ENCODE measurements at places on chromosomes 7 and 10.

DNA sequence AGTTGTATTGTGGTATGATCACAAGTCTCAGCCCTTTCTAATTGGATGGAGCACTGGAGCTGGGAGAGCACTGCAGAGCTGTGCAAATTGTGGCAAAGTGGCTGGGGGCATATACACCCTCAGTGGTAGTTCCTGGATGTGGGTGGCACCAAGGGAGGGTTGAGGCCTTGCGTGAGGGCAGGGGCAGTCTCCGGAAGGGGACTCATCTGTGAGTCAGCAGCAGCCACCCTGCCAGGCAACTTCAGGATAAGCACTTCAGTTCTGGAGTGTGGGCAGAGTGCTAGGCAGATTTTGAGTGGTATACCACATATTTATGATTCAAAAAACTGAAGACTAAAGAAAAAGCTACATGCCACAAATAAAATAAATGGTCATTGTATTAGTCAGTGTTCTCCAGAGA lies 210.5 kb downstream of the ETV1 start:
- no peak for DNase-seq

DNA sequence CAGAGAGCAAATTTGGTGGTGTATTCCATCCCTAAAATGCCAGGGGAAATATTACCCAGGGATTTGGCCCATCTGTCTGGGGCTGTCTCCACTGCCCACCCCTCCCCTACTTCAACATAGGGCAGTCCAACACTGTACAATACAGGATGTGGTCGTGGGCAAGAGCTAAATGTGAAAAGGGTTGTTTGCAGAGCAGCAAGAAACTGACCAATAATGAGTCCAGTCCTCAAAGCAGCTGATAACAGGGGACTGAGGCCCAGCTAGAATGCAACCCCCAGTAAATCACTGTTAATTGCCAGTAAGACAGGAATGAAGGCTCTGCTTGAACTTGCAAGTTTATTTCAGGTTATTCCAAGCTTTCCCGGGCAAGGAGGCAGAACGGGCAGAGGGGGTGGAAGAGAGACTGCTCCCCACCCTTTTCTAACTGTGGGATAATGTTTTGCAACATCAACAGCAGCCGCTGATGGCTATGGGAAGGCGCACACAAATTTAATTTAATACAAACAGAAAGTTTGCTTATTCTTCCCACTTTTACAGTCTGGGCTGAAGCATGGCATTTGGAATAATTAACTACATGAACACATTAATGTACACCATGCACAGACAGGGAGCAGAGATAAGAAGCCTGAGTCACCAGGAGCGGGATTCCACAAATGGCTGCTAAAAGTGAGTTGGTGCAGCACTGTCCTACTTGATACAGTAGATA lies 36.8 kb downstream of the AFAP1L2 start:
- DNase-seq = no peak

DNA sequence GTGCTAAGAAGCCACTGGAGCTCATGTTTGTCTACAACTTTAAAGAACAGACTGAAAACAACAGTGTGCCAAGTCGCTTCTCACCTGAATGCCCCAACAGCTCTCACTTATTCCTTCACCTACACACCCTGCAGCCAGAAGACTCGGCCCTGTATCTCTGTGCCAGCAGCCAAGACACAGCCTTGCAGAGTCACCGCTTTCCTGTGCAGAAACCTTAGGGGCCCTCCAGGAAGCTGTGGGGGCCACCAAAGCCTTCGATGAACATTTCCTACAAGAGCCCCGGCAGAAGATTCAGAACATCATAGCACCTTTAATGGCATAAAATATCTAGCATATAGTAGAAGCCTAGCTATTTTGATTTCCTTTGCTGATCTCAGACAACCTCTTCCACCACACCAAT lies 88.0 kb upstream of the PRSS58 start:
- DNase-seq = no peak

DNA sequence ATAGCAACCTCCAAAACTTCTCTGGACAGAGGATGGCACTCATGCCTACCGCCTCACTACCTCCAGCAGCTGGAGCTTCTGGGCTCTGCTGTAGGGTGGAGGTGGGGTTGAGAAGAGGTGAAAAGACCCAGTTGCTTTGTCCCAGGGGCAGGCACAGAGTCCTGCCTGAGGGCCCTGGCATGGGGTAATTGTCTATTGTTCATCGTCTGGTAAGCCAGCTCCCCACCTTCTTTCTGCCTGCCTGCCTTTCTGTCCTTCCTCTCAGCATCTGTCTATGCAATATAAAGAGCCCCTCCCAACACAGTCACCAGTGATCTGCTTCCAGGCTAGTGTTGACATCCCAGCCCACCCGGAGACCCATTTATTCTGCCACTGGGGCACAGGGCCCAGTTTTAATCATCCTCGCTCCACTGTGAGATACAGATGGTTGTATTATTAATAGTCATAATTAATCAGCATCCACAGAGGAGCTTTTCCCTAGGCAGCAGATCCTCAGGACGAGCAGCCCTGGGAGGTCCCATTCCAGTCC lies 39.0 kb downstream of the ZMIZ1 start:
- no peak for DNase-seq

DNA sequence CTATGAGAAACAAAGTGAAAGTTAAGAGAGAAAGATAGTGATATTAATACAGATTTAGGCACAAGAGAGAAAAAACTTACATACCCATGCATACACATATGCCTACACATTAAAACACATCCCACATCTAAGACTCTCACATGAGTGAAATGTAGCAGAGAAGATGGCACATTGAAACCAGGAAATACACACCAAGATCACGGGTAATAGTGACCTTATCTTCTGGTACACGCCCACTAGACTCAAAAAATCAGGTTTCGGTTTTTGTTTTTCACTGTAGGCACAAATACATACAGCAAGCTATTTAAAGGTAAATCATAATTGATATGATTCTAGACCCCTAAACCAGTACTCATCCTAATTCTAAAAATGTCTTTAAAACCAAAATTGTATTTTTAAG lies 225.2 kb upstream of the TAC1 start:
- DNase-seq = no peak
